Kidney (tissue), 22 donors: ENCODE measurements at places on chromosomes 1 and 21.

DNA sequence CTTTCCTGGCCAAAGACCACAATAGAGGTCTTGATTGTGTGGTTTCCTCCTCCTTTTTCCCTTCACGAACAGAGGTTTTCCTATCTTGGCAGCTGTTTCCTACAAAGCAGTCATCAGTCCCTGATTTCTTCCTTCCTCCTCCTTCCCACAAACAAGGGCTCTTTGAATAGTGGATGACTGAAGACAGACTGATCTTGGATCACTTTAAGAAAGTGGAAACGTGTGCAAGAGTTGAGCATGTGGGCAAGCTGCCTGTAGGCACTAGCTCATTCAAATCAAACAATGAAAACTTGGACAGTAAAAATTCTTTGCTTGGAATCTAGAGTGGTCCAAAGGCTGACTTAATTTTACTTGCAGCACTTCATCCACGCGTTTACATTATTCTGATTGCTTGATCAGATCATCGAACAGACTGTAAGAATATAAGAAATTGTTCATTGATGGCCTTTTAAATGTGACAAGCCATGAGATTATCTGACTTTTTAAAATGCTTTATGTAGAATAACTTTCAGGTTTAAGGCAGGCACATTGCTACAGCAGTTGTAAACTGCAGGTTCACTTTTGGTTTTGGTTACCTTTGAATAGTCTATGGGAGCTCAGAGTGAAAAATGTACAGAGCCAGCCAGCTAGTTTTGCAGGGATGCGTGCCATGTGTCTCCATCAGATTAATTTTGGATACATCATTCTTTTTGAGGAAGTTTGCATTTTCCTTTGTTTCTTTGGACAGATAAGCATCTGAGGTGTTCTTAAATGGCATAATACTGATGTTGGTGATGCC lies 34.4 kb downstream of the ADGRL2 start:
- no peak for DNase-seq

GRCh38 chr1:20604678-20605077 lies 15.8 kb downstream of the CDA start:
- DNase-seq: no peak

- no peak for DNase-seq
Observed at GRCh38 chr1:163197022-163197421, 5.7 kb downstream of the RGS5 start.

- DNase-seq: peak; percentile 77
Observed at GRCh38 chr1:183711741-183712361, 58.7 kb upstream of the APOBEC4 start.

DNA sequence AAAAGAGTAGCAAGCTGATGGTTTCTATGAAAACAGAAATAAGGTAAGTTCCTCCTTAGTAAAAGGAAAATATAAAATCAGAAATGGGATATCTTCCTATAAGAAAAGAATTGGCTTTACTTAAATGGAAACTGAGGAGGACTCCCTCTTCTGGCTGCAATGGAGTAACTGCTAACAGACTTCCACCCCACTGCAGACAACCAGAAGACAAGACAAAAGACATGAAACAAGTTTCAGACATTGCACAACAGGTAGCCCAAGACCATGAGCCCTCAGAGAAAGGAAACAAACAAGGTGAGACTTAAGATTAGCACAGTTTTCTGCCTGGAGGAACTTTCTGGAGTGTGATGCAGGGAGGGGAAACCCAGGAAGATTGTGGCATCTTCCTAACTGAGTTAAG lies 17.0 kb upstream of the OLFML2B start:
- DNase-seq: no peak

DNA sequence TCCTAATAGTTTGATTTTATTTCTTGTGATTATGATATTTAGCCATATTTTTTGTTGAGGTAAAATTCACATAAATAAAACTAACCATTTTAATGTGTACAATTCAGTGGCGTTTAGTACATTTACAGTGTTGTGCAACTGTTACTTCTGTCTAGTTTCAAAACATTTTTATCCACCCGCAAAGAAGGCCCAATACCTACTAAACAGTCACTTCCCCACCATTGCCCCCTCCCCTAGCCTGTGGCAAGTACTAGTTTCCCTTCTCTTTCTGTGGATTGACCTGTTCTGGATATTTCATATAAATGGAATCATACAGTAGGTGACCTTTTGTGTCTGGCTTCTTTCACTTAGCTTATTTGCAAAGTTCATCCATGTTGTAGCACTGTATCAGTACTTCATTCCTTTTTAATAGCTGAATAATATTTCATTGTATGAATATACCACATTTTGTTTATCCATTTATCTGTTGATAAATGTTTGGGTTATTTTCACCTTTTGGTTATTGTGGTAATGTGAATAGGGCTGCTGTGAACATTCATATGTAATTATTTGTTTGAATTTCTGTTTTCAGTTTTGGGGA lies 4.1 kb downstream of the FLVCR1 start:
- DNase-seq: no peak

DNA sequence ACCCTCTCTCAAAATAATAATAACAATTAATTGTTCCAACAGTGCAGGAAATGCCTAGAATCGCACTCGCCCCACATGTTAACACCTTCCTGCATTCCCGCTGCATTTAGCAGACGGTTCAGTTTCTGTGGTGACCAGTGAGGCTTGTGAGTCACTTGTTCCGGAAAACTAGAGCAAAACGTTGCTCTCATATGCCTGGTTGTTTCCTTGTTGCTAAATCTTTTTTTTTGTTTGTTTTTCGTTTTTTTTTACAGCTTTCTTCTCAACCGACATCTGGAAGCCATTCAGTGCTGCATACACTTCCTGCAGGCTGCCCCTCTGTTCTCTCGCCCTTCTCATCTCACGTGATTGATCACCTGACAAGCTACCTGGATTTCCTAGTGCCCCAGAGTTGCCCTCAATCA lies 56.9 kb upstream of the TMPRSS2 start:
- peak; percentile 13 for DNase-seq

GRCh38 chr21:41548781-41549180 lies 40.8 kb upstream of the TMPRSS2 start:
- peak; percentile 10 for DNase-seq

DNA sequence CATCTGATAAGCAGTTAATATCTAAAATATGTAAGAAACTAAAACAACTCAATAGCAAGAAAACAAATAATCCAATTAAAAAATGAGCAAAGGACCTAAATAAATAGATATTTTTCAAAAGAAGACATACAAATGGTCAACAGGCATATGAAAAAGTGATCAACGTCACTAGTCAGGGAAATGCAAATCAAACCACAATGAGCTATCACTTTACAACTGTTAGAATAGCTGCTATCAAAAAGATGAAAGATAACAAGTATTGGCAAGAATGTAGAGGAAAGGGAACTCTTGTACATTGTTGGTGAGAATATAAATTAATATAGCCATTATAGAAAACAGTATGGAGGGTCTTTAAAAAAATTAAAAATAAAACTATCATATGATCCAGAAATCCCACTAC lies 40.7 kb upstream of the NEK7 start:
- DNase-seq: no peak

- DNase-seq: peak; percentile 80
Observed at GRCh38 chr1:36924282-36924811, 110.0 kb downstream of the GRIK3 start.

DNA sequence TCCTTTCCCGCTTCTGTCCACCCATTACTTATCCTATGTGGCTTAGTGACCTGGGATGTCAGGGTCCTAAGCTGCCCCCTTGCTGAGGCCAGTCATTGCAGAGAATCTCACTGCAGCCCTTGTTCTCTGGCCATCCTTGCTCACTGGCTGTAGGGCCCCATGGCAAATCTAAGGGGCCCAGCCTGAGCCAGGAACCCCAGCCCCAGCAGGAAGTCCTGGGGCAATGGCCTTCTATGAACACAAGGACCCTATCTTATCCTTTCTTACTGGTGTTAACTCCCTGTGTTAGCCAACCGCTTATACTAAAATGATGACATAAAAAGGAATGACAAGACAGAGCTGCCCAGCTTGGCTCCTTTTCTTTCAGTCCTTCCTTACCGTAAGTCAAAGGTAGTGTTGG lies 29.9 kb downstream of the DHCR24 start:
- no peak for DNase-seq

- DNase-seq: no peak
Observed at GRCh38 chr1:213973129-213973528, 14.6 kb upstream of the PROX1 start.

GRCh38 chr21:17673261-17674020 lies 60.7 kb upstream of the BTG3 start:
- no peak for DNase-seq

- DNase-seq: no peak
Observed at GRCh38 chr1:225349826-225350225, 78.0 kb downstream of the LBR start.

DNA sequence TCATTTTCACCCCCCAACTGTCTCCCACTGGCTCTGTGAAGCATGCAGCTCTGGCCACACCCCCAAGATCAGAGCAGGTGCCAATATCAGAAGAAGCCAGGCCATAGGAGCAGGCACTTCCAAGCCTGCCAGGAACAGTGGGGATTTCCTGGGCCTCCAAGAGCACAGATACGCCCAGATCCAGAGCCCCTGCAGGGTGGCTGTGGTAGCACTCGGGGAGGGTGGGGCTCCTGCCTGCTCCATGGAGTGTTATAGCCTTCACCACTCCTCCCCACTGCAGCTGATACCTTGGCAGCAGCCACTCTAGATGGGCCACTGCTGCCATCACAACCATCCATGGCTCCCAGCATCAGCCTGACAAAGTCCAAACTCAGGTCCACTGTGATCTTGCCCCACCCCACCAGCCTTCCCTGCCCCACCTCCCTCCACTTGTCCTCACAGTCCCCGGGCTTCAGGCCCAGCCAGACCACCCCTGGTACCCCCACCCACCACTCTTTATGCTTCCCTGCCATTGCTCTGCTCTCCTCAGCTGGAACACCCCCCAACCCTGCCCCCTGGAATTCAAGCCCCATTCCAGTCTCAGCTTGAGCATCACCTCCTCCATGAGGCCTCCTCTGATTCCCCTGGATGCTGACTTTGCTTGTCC lies 448.3 kb downstream of the MATN1 start:
- no peak for DNase-seq

GRCh38 chr21:37281579-37281978 lies 14.4 kb upstream of the VPS26C start:
- no peak for DNase-seq

- no peak for DNase-seq
Observed at GRCh38 chr21:16353764-16354163, 624.0 kb downstream of the USP25 start.

GRCh38 chr1:212591922-212592321 lies 16.6 kb upstream of the ATF3 start:
- DNase-seq: no peak

DNA sequence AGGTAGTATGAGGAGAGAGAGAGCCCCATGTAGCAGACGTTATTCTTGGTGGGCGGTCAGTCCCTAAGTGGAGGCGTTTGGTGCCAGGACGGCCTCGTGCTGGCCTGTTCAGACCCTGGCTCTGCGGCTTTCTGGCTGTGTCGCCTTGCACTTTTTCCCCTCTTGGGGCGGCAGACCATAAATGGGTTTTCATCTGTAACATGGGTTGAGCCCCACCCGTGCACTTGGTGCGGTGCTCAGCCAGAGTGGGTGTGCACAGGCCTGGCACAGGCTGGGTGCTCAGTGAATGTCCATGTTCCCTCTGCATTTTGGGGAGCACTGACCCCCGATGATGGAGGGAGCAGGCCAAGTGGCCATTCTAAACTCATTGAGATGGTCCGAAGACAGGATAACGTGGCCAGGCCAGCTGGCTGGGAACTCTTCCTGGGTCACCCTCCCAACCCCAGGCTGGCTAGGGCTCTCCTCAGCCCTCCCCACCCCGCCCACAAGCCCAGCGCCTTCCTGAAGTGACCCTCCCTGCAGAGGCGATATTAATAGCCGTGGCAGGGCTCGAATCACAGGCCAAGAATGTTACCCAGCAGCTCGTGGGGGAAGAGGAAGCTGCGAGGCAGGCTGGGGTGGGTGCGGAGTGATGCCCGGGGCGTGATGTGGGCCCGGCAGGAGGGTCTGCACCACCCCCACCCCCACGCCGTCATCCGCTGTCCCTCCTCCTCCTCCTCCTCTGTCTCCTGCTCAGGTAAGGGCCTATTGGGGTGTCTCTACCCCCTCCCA lies 78.5 kb downstream of the ARHGEF10L start:
- DNase-seq: no peak

DNA sequence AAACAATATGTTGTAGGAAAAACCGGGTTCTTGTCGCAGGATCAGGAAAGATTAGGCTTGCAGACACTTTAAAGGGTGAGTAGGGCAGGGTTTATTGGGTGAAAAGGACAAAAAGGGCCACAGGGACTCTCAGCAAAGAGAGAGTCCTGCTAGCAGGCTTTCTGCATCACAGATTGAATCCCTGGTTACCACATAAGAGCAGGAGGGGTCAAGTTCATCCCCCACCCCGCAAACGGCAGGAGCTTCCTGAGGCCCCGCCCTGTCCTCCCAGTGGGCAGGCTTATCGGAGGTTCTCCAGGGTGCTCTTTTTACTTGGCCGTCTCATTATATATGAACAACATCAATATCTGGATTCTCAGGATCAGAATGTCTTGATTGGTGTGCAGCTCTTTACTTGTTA lies 47.7 kb downstream of the SYCP1 start:
- peak; percentile 3 for DNase-seq

DNA sequence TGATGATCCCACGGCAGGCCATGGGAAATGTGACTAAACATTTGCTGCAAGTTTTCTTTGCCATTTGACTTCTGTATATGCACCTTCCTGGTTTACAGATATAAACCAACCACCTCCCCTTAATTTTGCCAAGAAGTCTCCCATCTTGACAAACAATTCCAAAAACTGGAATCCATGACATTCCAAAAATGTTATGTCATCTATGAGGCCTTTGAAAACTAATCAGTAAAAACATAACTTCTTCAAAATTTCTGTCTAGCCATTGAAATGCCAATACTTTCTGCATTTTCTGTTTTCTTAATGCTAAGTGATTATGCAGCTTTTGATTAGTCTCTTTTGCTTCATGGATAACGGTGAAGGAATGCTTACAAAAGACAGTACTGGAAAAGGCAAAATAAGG lies 84.1 kb downstream of the LYST start:
- no peak for DNase-seq

DNA sequence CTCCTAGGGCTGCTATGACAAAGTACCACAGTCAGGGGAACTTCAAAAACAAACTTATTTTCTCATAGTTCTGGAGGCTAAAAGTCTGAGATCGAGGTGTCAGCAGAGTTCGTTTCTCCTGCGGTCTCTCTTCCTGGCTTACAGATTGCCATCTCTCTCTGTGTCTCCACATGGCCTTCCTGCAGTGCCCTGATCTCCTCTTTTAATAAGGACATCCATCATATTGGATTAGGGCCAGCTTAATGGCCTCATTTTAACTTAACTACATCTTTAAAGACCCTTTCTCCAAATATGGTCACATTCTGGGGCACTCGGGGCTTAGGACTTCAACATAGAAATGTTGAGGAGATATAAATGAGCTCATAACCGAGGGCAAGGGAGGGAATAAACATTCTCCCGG lies 12.2 kb downstream of the C1orf74 start:
- no peak for DNase-seq
